ENCODE measurements at places on chromosomes 1 and 21.

GRCh38 chr1:244970236-244970743, 105.9 kb upstream of the HNRNPU start:
- DNase-seq, result peak; percentile 72

DNA sequence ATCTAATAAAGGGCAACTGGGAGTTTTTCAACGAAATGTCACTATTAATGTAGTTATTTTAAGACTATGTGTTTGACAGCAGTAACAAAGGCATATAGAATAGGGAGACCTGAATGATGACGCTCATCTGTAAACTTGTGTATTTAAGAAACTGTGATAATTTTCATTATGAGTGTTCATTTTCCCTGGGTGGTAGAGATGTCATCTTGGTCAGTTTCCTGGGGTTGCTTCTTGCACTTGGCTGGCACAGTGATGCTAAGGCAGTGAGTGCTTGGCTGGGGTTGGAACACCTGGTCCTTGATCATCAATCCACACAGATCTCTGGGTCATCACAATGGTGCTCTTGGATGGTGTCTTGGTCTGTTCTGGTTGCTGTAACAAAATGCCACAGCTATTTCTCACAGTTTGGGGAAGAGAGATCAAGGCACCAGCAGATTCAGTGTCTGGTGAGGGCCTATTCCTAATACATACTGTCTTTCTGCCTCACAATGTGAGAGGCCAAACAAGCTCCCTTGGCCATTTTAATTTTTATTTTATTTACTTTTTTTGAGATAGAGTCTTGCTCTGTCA, 7.9 kb upstream of the SMYD2 start:
- no peak for DNase-seq

GRCh38 chr1:2459757-2460156, 16.3 kb upstream of the PLCH2 start:
- no peak for DNase-seq

GRCh38 chr1:41455479-41456332, 28.8 kb downstream of the EDN2 start:
- DNase-seq, result no peak

DNA sequence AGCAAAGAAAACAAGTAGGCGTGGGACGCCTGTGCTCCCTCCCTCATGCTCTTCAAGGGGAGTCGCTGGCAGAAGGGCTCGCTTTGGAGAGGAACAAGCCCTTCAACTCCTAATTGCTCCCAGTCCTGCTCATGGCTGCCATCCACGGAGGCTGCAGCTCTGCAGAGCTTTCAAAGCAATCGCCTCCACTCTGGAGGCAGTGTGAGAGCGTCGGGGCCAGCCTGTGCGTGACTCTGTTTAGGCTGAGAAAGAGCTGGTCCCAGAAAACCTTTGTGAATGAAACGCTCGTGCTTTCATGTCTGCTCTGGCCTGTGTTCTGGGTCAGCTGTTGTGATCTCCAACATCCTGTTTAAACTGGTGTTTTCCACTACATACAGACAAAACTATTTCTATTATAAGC, 23.9 kb upstream of the RUNX1 start:
- no peak for DNase-seq

DNA sequence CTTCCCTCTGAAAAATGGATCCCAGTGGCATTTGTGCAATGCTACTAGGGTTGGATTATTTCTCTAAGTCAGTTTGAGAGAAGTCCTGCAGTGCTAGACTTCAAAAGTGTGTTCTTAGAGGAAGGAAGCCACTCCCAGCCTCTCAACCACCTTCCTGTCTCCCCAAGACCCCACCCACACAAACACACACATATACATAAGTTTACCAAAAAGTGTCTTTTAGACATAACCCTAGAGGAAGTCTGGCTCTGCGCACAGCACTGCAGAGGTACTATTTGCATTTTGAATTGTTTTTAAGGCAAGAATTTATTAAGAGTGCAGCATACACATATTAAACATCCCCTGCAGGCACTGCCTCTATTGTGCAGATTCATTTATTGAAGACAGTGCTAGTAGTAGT, 127.3 kb downstream of the HHIPL2 start:
- no peak for DNase-seq

- DNase-seq, result no peak
Observed at GRCh38 chr1:49465486-49466185, 558.1 kb downstream of the AGBL4 start.

GRCh38 chr1:184208622-184209021, 157.1 kb downstream of the TSEN15 start:
- no peak for DNase-seq

DNA sequence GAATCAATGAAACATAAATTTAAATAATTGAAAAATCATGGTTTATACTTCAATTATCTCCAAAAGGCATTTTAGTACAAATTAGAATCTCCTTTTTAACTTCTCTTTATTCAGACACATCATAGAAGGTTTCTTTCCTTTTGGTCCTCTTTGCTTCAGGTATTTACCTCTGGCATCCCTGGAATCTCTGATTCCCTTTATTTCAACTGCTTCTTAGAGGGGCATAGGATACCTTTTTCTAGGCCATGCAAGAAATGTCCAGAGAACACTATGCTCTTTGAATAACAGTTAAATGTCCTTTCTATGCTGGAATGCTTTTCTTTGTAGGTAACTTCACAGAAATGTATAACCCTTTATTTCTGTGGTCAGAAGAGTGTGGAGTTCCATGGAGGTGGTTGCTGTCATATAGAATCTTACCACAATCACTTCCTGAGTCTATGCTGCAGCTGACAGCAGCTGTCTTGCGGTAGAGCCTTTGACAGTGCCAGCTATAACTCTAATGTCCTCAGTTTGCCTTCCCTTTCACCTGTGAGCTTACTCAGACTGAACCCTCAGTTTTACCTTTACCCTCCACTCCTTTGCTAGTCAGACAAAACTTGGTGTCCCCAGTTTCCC, 8.6 kb downstream of the LAMC2 start:
- no peak for DNase-seq

DNA sequence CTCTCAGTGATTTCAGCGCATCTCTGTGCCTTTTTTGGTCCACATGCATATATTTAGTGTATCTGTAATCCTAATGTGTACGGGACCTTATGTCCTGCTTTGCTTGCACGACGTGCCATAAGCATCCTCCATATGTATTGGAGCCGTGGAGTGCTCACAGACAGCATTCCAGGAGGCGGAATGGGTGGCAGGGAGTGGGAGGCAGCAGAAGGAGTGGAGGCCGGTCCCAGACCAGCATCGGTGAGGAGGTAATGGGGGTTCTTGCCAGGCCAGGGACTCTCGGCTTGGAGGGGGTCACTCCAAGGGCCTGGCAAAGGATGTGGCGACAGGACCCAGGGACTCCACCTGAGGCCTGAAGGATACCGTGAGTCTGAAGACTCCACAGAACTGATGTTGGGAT, 185.0 kb downstream of the CAMTA1 start:
- DNase-seq, result no peak

DNA sequence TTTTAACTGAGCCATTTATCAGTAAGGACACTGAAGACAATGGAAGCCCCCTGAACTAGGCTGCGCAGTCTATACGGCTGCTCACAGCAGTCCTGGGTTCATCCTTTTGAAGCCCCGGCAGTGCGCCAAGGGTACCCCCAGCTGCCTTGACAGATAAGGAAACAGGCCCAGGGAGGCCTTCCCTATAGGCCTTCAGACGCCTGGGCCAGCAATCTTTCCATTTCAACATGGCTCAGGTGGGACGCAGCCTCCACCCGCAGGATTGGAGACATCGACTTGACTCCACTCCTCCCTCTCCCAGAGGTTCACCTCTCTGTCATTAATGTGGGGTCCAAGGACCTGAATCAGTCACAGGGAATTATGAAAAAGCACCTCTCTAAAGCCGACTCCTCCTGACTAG, 2.8 kb upstream of the LYPD8 start:
- DNase-seq, result no peak

GRCh38 chr1:230047114-230047865, 19.7 kb upstream of the GALNT2 start:
- DNase-seq, result no peak

DNA sequence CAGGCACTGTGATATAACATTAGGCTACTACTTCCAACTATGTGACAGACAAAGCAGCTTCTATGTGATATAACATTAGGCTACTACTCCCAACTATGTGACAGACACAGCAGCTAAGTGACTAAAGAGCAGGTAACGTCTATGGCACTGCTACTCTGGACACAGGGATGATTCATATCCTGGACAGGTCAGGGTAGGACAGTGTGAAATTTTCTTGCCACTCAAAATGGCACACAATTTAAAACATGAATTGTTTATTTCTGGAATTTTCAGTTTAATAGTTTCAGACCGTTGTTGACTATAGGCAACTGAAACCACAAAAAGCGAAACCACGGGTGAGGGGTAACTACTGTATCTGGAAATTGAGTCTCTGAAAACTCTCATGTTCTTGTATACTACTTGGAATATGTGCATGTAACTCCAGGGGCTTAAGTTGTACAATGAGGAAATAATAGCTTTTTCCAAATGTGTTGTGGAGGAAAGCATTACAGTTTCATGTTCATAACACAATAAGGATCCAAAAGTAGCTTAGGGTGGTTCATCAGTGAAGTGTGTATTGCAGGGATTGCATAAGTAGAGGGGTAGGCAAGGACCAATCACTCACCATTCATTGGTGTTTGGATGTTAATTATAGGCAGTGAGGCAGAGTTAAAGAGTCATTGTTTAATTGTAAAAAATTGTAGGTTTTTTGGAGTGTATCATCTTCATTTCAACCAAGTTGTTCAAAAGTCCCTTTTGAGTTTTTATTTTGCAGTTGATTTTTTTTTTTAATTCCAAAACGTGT, 5.3 kb downstream of the DTL start:
- no peak for DNase-seq

DNA sequence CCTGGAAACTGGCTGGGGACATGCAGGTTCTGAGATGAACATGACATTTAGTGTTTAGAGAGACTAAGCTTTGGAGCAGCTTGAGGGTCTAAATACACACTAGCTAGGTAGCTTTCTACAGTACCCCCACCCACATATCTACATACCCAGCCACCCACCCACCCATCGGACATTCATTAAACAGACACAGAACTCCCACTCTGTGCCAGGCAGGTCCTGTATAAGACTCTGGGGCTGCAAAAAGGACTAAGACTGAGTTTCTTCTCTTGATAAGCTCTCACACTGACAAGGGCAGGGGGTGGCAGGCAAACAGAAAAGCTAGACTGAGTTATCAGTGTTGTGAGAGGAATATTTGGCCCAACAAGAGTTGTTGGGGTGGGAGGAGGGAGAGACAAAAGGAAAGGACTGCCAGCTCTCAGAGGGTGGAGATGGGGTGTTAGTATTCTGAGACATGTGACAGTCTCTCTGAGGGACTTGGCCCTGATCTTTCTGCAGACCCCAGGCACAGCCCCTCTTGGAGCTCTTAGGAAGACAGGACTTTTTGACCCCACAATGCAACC, 6.8 kb downstream of the MAP7D1 start:
- DNase-seq, result no peak

GRCh38 chr1:3360646-3361257, 93.7 kb upstream of the ARHGEF16 start:
- DNase-seq, result no peak

DNA sequence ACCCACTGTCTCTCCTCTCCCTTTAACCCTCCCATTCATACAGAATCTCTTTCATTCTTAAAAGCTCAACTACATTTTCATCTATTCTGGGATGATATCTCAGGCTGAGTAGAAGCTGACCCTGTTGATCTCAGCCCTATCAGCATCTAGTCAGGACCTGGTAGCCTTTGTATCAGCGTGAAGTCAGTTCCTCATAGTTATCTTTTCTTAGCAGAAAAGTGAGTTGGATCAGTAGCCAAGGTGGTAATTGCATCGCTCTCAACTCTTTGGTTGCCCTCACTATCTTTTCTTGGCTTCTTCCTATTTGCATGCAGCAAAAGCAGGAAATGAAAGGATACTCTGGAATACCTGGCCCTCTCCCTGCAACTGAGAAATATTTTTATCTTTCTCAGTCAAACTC, 13.6 kb upstream of the GOLT1A start:
- DNase-seq, result no peak

DNA sequence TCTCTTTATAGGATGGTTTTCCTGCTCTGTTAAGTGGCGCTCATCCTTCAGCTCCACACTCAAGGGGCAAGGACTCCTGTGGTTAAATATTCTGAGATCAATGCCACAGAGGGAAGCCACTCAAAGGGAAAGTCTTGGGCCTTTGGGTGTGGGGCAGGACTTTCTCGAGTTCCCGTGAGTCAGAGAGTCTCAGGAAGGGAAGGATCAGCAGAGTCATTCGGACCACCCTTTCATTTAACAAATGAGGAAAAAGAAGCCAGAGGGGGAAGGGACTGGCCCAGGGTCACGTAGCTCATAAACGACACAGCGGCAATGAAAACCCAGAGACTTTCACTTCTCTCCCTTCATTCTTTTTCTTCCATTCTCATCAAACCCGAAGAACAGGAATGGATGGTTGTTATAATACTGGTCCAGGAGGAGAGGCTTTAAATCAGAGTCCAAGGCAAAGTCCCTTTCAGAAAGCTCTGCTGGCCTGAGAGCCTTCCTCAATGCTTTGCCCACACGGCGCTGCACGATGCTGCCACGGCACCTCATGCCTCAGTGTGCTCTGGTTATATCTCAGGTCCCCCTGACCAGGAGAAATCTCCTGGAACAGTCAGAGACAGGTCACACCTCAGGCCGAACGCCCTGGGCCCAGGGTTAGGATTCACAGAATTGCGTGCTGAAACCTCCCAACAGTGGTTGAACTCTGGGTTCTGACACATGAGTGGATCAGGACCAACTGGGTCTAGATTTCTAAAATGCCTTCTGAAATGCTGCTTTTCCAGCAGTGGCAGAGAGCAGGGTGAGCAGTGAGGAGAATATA, 65.3 kb downstream of the TENT5C start:
- no peak for DNase-seq

DNA sequence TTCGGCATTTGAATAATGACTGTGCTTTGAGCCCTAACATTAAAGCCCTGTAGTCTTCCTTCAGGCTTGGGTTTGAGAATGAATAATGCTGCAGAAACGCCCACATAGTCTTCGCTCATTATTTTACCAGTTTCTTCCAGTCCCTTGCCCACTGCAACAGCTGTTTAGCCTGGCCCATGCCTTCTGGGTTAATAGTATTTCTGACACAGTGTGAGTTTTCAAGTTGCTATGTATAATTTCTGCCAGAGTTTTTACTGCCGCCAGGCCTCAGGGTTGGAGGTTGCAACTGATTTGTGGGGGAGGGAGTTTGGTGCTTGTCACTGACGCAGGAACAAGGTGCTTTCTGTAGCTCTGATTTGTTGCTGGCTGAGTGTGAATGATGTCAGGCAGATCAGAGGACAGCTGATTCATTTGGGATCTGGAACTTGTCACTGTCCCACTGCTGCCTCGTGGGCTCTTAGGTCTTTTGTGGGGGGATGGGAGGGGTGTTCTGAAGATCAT, 109.8 kb downstream of the MAST2 start:
- no peak for DNase-seq

DNA sequence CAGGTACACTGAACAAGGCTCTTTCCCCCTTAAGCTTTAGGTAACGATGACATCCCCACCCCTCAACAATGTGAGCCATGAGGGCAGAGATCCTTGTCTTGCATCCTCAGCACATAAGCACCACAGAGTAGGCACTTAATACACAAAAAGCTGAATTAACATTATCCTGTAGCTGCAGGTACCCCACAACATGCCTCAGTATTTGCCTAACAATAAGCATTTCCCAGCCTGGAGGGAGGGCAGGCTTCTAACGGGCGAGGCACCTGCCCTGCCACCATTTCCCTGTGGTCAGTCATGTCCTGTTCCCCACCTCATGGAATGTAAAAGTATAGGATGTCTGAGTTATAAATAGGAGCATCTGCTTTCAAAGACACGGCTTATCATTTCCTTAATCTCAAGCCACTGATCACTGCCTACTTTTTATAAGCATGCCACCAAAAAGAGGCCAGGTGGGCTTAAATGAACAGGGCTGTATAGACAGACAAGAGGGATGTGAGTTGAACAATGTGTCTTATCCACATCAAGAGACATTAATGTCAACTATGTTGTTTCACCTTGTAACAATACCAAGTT, 3.4 kb downstream of the CAPZB start:
- no peak for DNase-seq
